ENCODE measurements at places on chromosomes 7 and 10.

DNA sequence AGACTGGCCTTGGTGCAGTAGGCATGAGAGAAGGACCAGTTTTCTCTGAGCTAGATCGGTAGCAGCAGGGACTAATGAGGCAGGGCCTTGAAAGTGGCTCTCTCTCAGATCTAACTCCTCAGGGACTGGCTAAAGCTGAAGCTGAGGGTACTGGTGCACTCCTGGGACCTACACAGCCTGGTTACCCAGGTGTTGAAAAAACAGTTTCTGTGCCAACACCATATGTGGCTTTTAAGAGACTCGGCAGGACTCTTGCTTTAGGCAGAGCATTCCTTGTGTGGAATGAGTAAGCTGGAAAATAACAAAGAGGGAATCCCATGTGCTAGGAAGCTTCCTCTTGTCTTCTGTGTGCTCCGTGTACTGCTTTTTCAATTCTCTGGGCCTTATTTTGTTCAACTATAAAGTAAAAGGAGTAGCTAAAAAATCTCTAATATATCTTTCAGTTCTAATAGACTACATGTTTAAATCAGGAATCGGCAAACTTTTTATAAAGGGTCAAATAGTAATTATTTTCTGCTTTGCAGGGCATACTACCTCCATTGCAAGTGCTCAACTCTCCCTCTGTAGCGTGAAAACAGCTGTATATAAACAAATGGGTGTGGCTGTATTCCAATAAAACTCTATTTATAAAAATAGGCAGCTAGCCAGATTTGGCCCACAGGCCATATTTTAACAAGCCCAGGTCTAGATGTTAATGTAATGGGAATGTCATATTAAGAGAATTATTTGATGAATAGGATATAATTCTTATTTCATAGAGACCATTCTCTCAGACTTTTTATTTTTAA is 186.1 kb upstream of the KAT6B start:
- DNase-seq, result no peak

DNA sequence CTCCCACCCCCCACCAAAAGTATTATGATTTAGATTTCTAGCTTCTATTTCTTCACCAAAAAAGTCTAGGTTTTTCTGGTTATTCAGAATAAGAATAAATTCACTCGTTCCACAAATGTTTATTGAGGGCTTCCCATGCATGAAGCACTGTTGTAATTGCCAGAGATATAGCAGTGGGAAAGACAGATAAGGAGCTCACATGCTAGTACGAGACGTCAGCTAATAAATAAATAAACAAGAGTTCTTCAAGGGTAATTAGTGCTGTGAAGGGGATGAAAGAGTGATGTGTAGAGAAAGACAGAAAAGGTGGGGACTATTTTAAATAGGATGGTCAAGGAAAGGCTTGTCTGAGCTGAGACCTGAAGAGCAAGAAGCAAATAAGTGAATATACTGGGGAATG is 38.1 kb upstream of the SEPTIN7 start:
- DNase-seq, result no peak

DNA sequence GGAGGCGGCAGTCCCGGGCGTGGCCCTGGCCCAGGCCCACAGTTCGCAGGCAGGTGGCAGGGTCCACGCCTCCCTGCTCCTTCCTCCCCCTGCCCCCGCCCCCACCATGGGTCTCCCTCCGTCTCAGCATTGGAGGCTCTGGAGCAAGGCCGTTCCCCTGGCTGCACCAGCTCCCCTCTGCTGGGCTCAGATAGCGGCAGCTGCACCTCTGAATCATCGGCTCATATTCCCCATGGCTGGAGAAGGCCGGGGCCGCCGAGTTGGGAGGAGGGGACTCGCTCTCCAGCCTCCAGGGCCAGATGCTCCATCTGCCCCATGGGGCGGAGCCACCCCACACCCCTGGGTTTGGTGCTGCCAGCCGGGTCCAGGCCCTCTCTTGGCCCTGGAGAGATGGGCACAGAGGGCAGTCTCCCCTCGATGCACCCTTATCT is 145.0 kb downstream of the ELFN1 start:
- DNase-seq, result no peak

GRCh38 chr10:125991392-125991791 is 95.0 kb downstream of the FANK1 start:
- no peak for DNase-seq

DNA sequence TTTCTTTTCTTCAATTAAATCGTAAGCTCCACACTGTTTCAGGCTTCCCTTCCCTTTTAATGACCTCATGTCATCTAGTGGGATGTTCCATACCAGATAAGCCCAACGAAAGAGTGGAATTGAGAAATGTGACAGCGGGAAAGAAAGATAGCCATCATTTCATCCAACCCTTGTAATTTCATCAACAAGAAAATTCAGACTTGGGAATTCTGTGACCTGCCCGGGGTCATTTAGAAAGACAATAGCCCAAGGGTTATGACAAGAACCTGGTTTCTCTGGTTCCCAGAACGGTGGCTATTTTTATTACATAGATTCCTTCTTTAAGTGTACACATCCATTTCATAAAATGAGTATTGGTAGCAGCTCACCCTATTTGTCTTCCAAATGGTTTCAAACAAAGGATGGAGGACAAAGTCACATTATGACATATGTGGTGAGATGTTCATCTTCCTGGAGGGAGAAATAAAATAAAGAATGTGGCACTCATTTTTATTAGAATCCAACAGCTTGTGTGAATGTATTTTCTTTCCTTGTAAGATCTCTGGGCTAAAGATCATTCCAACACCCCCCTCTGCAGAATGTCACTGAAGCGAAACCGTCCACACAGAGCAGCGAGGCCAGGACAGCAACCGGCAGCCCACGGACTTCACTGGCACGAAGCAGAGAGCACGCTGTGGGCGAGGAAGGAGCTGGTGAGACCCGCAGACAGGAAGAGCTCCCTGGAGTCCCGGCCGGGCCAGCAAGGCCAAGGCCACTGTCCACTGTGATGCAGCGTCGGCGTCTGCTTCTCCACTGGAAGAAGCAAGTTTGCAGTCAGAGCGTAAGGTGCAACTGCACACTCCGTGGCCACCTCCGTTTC is 199.9 kb downstream of the KLF6 start:
- no peak for DNase-seq

DNA sequence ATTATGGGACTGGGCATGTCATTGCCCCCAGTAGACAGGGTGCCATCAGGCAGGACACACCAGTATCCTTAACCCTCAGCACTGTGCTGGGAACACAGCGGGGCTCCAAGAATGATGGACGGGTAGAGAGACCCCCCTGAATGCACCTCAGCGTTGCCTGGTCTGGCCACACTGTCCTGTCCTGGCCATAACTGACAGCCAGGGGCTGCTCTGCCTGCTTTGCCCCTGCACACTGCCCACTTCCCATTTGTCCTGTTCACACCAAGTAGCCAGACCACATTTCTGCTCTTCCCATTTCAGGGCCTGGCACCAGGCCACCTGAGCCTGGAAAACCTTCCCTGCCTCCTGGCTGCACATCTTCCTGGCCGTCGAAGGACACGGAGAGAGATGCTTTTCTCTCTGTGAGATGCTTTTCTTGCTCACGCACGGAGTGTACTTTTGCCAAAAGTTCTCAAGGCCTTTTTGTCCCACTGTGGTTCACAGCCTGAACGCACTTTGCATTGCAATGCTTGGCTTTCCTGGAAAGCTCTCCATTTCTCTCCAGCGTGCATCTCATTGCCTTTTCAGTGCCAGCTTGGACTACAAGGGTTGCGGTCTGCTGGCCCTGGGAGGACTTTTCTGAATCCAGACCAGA is 131.0 kb upstream of the EEPD1 start:
- no peak for DNase-seq

DNA sequence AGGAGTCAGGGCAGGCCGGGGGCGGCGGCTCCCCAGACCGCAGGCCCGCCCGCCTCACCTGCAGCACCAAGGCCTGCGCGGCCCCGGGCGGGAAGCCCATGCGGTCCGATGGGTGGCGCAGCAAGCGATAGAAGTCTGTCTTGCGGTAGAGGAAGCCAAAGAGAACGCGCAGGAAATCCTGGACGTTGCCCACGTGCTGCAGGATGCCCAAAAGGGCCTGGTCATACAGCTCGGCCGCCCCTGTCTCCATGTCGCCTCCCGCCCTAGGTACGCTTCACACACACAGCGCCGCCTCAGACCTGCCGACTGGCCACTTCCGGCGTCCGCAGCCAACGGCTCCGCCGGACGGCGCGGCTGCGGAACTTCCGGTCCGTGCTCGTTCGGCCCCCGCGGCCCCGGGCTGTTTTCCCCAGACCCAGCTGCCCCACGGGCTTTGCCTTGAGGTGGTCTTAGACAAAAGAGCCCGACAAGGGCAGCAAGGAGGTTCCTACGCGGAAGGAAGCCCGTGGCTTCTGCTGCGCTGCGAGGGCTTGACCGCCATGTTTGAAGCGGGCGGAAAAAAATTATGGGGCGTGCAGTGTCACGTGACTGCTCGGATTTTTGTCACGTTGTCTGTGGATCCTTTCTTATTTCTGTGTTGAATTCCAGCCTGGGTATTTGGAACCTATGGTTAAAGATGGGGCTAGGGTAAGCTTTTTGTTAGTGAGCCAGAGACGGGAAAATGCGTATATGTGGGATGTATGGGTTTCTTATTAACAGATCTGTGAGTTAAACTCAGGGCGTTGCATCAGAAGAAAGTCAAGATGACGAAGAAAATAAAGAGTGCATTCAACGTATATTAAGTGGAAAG is at the start of gene NUDCD3:
Gene NUDCD3, minus strand, starts transcription at position 308 of the 850 bp plus-strand sequence. Its CDS starts 58 bp downstream, at position 250.
- peak; percentile 81 for DNase-seq

DNA sequence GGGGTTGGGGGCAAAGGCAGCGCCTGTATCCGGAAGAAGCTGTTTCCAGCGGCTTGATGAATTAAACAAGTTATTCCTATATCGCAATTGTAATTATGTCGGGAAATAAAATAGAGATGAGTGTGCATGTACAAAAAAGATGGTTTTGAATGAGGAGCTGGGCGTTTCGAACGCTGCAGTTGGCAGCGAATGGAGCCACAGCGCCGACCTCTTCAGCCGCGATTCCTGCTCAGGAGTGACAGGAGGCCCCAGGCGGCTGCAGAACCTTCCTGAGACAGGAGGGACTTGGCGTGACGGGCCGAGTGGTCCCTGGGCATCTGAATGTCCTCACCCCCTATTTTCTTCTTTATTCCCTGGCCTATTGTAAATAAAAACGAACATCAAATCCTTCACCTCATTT is 184.9 kb downstream of the DNAJB6 start:
- DNase-seq, result no peak

DNA sequence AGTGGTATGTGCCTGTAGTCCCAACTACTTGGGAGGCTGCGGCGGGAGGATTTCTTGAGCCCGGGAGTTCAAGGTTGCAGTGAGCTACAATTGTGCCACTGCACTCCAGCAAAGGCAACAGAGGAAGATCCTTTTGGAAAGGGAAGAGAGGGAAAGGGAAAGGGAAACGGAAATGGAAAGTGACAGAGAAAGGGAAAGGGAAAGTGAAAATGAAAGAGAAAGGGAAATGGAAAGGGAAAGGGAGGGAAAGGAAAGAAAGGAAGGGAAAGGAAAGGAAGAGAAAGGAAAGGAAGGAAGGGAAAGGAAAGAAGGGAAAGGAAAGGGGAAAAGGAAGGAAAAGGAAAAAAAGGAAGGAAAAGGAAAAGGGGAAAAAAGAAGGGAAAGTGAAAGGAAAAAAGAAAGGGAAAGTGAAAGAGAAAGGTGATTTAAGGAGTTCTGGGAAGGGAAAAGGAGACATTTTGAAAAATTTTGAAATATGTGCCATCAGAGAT is 2.3 kb upstream of the ZC3HAV1 start:
- DNase-seq, result no peak

DNA sequence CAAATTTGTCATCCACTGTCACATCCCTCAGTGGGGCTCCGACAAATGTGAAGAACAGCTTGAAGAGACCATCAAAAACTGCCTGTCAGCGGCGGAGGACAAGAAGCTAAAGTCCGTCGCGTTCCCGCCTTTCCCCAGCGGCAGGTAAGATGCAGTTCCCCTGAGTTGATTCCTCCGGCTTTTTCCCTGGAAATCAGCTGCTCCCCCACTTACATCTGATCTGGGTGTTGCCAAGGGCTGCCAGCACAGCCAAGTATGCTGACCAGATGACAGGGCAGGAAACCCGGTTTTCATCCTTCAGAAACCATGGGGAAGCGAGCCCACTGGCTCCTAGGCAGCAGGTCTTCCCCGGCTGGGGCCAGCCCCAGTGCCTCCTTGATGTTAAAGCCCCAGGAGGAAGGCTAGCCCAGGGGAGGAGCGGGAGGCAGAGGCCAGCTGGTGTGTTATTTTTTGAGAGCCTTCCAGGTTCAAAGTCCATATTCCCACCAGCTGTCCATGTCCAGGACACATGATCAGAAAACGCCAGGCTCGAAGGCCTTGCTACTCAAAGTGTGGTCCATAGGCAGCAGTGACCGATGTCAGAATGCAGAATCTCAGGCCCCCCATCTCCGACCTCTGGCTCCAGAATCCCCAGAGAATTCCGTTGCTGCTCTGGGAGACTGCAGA is 23.4 kb downstream of the AIFM2 start:
- DNase-seq, result no peak

DNA sequence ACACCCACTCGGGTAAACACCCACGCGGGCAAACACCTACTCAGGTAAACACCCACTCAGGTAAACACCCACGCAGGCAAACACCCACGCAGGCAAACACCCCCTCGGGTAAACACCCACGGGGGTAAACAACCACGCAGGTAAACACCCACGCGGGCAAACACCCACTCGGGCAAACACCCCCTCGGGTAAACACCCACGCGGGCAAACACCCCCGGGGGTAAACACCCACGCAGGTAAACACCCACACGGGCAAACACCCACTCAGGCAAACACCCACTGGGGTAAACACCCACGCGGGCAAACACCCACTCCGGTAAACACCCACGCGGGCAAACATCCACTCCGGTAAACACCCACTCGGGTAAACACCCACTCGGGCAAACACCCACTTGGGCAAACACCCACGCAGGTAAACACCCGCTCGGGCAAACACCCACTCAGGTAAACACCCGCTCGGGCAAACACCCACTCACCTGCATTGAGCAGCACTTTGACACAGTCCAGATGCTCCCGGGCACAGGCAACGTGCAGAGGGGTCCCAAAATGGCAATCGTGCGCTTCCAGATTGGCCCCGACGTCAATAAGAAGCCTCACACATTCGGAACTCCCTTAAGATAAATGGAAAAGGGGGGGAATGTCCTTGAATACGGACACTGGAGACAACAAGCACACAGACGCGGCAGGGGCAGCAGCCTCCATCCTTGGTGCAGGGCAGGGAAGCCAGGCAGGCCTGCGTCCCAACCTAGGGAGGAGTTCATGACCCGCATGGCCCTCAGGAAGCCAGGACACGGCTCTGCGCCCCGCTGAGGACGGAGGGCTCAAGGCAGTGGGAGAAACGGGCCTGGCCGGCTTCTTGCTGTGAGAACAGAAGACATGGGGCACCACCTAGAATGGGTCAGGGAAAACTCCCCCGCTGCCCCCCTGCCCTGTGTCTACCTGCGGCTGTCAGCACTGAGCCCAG is 17.6 kb downstream of the ASB13 start:
- DNase-seq, result no peak

- no peak for DNase-seq
These were observed 10.3 kb upstream of the RRP12 start for GRCh38 chr10:97411406-97411805.
